Stimulated activated CD4-positive, alpha-beta T cell treated with anti-CD3 and anti-CD28 coated beads, Interleukin-1b, Interleukin-23, amount 100 ng/mL, for 1 hour (primary cell): ENCODE measurements at places on chromosomes 12 and 14.
A peak's percentile ranks its signal among the peaks of the same experiment; 100 is the strongest.

GRCh38 chr14:64812412-64812811 lies 67.3 kb downstream of the SPTB start:
- DNase-seq = no peak

GRCh38 chr12:72535212-72535990 lies 263.2 kb downstream of the TRHDE start:
- DNase-seq = no peak

DNA sequence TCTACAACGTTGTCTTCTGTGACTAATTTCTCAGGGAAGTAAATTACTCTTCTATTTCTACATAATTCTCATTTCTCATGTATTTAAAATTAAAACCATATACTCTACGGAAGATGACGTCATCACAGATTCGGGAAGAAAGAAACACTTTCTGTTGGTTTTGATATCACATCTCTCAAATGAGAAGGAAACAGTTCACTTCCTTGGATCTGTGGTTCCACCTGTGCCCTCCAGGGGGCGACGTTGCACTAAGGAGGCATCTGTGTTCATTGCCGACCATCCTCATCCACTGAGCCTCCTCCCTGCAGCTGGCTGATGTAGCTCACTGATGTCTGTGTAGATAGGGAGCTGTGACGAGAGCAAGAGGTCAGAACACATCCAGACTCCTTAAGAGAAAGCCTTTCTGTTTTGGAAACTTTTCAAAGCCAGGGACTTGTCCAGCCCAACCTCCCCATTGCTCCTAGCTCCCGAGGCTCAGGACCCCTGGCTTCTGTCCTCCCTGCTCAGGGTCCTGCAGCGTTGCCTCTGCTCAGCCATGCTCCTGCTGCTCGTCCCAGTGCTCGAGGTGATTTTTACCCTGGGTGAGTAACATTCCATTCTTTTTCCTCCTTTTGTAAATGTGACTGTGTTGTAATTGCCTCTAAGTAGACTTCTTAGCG lies 172.7 kb upstream of the OR4E1 start:
- no peak for DNase-seq

DNA sequence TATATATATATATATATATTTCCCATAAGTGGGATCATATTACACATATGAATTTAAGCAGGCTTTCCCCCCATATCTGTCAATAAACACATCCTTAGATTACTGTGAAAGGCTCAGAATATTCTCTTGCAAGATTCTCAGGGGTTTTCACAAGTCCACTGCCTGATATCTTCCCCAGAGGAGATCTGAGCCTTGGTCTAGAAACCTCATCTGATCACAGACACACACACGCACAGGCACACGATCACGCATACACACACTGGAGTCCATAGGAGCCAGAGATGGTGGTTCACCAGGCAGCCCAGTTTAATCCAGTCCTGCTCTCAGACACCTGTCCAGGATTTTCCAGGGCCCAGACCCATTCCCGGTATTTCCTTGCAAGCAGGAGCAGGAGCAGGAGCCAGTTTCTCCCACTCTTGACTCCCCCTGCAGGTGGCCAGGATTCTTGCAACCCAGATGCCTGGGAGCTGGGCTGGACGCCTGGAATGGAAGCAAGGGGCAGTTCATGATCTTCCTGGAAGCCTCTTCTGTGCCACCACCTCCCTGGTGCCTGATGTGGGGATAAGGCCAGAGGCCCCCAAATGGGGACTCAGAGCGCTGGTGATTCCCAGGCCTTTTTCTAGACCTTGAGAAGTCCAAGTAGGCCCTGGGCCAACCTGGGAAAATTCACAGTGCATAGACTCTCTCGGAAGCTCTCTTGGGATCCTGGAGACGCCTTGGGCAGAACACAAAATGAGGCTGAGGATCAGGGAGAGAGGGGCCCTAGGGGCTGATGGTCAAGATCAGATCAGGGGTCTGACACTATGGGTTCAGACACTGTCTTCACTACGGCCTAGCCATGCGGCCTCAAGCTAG lies 16.5 kb upstream of the KRT78 start:
- no peak for DNase-seq

DNA sequence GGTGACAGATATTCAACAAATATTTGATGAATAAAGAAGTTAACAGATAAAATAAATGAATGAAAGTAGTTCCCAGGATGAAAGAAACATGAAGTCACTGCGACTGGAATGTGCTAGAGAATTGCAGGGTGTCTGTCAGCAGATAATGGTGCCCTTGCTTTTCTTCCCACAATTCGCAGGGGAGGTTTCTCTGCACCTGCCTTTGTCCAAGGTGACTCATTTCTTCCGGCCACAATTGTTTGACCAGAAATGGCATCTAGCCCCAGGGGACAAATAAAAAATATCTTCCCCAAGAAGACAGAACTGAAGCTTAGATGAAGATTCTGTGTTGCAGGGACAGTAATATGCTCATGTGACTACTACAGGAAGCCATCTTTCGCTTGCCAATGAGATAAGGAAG lies 316.1 kb upstream of the TBX3 start:
- DNase-seq = no peak

DNA sequence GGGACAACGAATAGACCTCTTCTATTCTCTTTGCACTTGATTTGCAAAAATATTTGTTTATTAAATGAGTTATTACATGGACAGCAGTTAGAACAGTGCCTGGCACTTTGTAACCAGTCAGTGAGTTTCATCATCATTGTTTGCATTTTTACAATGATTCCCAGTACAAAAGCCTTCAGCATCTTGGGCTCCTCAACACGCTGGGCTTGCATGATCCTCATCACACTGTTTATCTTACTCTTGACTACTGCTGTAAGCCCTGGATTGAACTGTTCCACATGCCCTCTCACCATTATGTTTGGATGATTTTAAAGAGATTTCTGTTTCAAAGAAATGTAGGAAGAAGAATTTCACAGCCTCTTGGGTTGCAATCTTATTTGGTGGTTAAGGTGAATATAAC lies 204.3 kb downstream of the PELI2 start:
- no peak for DNase-seq

DNA sequence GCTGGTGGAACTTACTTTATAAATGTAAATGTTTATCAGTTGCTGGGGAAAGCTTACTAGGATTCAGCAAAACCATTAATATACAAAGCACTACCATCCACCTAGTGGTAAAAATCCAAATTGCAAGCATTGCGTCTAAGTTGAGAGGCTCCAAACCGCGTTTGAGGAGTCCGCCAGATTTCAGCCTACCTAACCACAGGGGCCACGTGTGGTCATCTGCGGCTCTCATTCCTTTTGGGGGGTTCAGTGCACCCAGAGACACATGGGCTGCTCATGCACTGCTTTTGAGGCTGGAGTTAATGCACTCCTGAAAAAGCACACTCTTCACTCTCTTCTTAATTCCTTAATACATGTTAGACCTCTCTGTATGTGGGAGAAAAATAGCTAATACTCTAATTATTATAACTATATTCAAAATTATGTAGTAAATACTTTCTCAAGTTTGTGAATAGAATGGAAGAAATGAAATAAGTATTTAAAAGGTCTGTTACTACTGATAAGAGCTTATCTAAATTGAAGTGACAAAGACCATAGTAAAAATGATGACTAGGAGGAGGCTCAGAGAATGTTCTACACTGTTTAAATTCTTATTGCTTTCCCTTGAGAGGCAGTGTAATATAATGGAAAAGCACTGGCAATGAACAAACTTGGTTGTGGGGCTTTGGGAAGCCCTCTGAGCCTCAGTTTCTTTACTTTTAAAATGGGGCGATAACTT lies 41.4 kb upstream of the MANSC4 start:
- DNase-seq = no peak

DNA sequence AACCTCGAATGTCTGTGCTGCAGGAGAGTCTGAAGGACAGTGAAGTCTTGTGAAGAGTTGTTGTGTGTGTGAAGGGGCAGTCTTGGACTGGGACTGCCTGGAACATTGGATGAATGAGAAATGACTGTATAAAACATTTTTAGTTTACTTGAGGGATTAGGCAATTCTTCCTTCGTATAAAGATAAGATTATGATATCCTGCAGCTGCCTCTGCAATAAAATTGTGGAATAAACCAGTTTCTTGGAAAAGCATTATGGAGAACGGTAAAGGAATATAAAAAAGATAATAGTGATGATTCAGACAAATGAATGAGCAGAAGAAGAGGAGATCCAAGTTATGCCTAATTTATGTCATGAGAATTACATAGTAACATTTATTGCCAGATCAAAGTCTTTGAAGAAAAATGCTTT lies 30.9 kb upstream of the LUM start:
- no peak for DNase-seq

- no peak for DNase-seq
Observed at GRCh38 chr14:31955936-31956579, 121.0 kb upstream of the ARHGAP5 start.

GRCh38 chr12:99200711-99201384 lies 446.7 kb upstream of the GARIN6 start:
- no peak for DNase-seq

DNA sequence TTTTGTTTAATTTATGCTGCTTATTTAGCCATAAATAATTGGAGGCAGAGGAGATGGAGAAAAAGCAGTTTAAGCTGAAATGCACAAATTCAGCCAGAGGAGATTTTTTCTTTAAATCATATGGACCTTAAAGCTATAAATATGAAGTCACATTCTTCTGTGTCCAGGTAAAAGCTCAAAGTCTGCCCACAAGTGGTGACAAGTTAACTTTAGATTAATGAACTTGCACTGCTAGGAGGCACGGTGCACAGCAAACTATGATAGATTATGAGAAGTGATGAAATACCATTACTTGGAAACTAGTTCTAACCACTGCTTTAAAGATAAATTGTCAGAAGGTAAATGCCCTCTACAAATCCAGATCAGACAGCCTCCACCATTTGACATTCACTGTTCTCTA lies 69.0 kb downstream of the IFT81 start:
- no peak for DNase-seq

DNA sequence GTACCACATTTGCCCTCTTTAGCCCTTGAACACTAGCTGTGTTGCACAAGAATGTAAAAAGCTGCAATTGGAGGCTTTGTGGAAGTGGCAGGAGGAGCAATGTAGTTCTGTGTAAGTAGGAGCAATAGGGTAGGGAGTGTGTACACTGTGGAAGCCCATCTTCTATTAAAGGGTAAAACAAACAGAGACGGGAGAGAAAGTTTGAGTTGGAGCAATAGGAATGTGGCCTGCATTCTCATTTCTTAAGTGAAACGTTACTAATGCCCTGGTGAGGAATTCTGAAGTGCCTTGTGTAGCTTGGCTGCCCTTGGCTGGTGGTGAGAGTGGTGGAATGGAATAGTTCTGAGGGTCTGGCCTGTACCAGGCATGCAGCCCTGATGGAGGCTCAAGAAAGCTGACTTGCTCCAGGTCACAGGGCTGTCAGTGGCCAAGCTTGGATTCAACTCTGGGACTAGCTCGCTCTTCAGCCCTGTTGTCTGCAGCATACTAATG lies 38.8 kb upstream of the ATP23 start:
- DNase-seq = no peak

GRCh38 chr12:44063671-44064070 lies 227.8 kb downstream of the TMEM117 start:
- DNase-seq = no peak

- DNase-seq = no peak
Observed at GRCh38 chr12:47202176-47202575, 122.4 kb upstream of the AMIGO2 start.

GRCh38 chr14:64736271-64737169 lies 32.3 kb downstream of the PLEKHG3 start:
- DNase-seq = no peak

GRCh38 chr12:125249932-125250331 lies 184.7 kb downstream of the AACS start:
- no peak for DNase-seq

- no peak for DNase-seq
Observed at GRCh38 chr14:41662780-41663472, 56.2 kb downstream of the LRFN5 start.

- DNase-seq = no peak
Observed at GRCh38 chr14:93299416-93299815, 33.4 kb downstream of the BTBD7 start.

- DNase-seq = no peak
Observed at GRCh38 chr12:95788637-95789036, 1.9 kb downstream of the NTN4 start.

GRCh38 chr14:30656190-30656632 lies 34.1 kb downstream of the SCFD1 start:
- peak; percentile 2 for DNase-seq

DNA sequence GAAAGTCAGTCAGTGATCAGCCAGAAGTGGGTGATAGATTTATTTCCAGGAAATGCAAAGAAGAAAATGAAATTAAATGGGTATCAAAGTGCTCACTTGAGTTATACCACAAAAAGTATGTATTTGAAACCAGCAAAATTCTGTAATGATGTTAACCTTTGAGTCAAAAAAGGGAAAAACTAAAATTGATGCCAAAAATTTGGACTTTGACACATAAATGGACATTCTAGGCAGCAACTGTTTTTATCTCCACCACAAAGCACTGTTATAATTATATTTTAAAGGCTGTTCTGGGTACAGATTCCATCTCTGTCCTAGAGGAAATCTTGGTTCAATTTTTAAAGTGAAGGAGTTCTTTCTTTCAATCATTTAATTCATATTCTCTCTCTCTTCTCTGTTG lies 31.7 kb upstream of the KCNJ8 start:
- DNase-seq = no peak

- no peak for DNase-seq
Observed at GRCh38 chr12:120141336-120141735, 24.8 kb upstream of the RAB35 start.

GRCh38 chr14:48546996-48547395 lies 871.6 kb upstream of the MDGA2 start:
- DNase-seq = no peak
